Fibroblast of skin of right biceps (primary cell): ENCODE measurements at places on chromosomes 7 and 10.

GRCh38 chr7:71694665-71695064, 562.7 kb downstream of the GALNT17 start:
- no peak for DNase-seq

DNA sequence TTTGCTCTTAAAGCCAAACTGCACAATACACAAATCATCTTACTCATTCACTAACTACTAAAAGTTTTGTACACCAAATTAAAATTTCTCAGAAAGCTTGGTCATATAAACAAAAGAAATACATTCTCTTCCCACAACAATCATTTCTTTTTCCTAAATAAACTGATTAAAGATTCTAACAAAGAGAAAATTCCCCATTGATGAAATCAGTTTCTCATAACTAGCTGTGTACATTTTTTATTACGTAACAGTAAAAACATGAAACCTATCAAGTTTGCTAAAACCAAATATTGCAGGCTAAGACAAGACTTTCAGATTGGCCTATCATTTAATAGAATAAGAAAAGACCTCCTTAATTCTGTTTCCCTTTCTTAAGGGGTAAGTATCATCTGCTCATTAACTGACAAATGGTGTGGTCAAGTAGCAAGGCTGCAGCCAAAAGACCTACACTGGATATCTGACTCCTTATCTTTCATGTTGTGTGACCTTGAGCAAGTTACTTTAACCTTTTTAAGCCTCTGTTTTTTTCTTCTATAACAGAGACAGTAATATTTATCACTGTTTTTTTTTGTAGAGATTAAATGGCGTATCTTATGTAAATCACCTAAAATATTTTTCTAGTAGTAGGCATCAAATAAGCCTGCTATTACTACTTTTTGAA, 22.4 kb downstream of the NAMPT start:
- no peak for DNase-seq

DNA sequence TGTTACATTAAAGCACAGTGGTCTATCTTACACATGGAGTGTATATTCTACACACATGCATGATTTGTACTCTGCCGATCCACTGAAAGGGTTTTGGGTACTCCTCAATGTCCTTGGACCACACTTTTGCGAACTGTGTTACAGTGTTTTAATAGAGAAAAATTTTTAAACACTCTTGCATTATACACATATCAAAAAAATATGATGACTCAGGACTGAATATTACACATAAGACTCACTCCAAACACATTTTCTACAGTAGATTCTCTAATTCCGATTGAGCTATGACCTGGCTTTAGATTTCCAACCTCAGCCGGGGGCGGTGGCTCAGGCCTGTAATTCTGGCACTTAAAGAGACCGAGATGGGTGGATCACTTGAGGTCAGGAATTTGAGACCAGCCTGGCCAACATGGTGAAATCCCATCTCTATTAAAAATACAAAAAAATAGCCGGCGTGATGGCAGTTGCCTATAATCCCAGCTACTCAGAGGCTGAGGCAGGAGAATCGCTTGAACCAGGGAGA, 222.4 kb downstream of the CACNA2D1 start:
- no peak for DNase-seq

GRCh38 chr10:28807760-28808613, 130.7 kb downstream of the BAMBI start:
- DNase-seq = peak; percentile 17

GRCh38 chr7:118662266-118662665, 437.8 kb downstream of the ANKRD7 start:
- no peak for DNase-seq

DNA sequence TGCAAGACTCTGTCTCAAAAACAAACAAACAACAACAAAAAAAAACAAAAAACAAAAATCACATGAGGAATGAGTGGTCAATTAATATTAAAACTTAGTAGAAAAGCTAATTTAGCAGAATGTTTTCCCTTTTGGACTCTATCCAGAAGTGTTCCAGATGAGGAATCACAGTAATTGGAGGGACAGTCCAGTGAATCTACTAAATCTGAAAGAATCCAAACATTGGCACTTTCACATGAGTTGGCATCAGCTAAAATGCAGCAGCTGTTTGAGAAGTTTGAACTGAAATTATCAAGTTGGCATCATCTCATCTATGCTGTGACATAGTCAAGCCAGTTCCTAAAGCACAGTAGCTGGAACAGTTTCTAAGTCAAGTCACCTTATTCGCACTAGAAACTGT, 367.8 kb downstream of the PPP1R3A start:
- no peak for DNase-seq

DNA sequence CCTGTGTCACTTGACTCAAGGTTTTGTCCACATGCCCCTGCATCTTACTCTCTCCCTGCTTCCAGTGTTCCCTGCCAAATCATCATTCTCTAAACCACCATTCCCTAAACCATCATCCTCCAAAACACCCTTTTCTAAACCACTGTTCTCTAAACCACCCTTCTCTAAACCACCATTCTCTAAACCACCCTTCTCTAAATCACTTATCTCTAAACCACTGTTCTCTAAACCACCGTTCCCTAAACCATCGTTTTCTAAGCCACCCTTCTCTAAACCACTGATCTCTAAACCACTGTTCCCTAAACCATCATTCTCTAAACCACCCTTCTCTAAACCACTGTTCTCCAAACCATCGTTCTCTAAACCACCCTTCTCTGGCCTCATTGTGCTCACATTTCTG, 142.1 kb downstream of the CXCL12 start:
- DNase-seq = no peak

DNA sequence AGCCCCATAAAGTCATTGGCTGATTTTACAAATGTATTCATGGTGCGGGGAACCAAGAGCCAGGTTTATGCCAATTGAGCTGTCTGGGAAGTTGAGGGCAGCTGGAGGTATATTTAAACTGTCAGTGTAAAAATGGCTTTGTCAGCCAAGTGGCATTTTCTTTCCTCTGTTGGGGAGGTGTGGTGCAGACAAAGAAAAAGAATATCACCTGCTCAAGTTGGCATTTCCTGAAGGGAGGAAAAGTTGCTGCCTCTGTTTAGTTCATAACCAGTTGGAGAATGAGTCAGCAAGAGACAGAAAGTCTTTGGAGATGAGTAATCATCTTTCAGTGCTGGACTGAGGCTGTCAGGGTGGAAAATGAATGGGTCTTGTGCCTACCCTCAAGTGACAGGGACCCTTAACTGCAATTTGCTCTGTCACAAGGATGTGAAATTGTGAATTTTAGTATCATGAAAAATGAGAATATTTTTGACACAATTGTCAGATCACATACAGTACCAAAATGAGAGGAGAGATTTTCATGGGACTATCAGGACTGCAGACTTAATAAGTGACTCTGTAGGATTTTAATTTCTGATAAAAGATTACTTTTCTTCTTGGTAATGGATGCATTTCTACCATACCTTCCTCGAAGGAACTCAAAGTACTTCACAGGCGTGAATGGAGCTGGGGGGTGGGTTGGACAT, 137.3 kb downstream of the ANLN start:
- DNase-seq = peak; percentile 63

GRCh38 chr7:78189762-78190161, 391.2 kb downstream of the PHTF2 start:
- DNase-seq = no peak

GRCh38 chr7:102275123-102275703, 11.5 kb upstream of the SH2B2 start:
- DNase-seq = no peak

GRCh38 chr7:95996174-95996573, 223.8 kb downstream of the DYNC1I1 start:
- peak; percentile 35 for DNase-seq

DNA sequence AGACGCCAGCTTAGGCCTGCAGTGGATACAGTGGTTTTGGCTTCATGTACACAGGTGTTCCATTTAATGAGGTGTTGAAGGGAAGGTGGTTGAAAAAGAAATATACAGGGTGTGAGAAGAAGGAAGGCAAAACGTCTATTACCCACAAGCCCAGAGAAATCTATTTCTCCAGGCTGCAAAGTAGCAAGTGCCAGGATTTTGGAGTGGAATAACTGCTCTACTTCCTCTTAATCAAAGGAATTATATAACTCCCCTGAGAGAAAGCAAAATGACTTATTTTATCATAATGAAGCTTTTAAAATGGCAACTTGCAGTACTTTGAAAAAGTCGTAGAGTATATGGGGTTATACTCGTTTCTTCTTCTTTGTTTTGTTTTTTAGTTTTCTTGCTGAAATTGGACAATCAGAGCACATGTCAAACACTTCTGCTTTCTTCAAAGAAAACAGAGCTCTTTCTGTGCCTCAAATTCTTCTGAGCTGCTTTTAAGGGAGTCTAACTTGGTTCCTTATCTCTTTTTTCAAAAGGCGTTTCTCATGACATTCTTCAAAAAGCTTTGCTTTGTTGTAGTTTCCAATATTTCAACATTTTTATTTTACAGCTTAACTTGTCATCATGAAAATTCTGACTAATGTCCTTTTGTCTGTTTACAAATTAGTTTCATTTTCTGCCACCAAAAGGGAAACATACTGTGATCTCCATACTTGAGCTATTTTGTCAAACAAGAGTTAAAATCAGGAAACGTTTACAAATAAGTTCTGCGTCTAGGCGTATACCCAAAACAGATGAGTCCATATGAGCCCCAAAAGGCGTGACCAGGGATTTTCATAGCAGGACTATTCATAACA, 289.7 kb downstream of the FRMD4A start:
- peak; percentile 21 for DNase-seq

DNA sequence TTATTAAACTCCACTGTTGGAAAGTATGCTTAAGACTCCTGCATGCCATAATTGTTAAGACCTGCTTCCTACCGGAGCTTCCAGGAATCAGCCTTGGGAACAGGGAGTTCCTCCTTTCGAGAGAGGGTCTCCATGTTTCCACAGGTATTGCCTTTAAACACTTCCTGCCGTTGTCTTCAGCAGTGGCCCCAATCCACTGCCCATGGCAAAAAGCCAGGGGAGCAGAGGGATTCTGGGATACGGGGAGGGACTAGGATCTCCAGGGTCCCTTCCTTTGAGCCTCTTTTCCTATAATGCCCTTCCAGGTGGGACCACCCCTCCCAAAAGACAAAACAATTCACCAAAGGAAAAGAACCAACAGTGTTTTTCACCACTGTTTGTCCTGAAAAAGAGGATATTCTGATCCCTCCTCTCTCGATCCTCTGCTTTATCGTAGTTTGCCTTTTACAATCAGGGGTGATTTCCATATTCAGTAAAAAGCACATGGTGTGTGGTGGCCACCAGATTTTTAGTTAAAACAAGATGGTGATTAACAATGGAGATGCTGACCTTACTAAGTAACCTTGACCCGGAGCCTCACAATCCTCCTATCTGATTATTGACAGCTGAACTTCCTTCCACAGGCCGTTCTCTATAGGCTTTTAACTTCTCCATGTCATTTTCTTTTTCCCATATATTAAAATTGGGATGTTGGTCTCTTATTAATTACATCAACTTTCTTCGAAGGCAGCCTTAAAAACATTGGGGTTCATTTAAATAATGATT, 36.0 kb downstream of the LRRC72 start:
- no peak for DNase-seq

DNA sequence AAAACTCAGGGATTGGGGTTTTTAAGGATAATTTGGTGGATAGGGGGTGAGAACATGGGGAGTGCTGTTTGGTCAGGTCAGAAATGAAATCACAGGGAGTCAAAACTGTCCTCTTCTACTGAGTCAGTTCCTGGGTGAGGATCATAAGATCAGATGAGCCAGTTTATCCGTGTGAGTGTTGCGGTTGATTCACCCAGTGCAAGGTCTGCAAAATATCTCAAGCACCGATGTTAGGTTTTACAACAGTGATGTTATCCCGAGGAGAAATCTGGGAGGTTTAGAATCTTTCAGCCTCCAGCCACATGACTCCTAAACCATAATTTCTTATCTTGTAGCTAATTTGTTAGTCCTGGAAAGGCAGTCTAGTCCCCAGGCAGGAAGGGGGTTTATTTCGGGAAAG, 31.7 kb upstream of the AGR2 start:
- DNase-seq = no peak

DNA sequence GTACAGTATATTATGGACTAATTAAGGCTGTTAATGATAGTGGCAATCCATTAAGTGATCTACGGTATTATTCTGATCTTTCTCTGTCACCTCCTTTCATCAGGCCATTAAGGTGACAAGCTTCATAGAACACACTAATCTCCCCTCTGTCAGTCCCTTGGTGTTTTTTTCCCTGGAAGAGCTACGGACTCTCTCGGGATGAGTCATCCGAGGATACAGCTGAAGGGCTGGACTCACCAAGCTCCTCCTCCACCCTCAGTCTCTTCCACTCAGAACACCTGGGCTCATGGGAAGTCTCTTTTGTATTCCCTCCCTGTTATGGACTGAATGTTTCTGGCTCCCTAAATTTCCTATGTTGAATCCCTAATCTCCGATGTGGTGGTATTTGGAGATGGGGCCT, 69.8 kb upstream of the PLXNA4 start:
- DNase-seq = no peak

DNA sequence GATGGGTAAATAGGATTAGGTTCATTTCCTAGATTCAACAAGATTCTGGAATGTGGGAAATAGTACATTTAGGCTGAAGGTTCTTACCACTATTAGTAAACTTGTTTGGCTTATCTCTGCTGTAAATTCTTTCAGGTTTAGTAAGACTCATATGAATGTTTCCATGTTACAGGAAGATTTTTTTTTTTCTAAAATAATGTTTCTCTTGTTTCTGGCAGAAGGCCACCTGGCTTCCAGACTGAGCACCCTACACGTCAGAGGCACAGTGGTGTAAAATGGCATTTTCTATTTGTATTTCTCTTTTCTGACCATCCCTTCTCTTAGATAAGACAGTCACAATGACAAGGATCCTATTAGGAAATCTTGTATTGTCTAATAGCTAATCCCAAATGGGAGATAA, 22.7 kb upstream of the AASS start:
- DNase-seq = peak; percentile 68

- no peak for DNase-seq
Measured at GRCh38 chr10:71494980-71495381, 98.3 kb downstream of the CDH23 start.

DNA sequence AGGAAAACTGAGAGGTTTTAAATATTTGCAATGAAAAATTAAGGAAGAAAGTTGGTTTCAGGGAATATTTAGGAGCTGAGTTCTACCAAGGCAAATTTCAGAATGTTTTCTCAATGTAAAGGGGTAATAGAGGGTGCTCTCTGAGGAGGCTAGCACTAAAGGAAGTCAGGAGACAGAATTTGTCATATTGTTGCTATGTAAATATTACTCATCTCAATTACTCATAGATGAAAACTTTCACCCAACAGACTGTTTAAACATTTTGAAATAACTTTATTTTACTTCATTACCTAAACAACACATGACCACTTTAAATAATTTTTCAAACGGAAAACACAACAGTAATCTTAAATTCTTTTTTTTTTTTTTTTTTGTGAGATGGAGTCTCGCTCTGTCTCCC, 274.8 kb upstream of the NRG3 start:
- DNase-seq = peak; percentile 68
